ENCODE measurements at places on chromosomes 1 and 21. TPM values are rescaled to one million over a fixed set of nuclear protein-coding genes. Genes with fewer than 3 reads are reported as not detected.

Gene MAPKAPK2
- 108 TPM for total RNA-seq

Gene MCOLN2
- 2.1 TPM for total RNA-seq

Gene VTCN1
- 0.06 TPM for total RNA-seq

Gene EPHB2
- total RNA-seq = 32.4 TPM

Gene AMY1C
- total RNA-seq = not detected

Measured in A549 treated with dexamethasone at 1 μM for 4 hours (cell line).